ENCODE measurements at places on chromosomes 2 and 18.

DNA sequence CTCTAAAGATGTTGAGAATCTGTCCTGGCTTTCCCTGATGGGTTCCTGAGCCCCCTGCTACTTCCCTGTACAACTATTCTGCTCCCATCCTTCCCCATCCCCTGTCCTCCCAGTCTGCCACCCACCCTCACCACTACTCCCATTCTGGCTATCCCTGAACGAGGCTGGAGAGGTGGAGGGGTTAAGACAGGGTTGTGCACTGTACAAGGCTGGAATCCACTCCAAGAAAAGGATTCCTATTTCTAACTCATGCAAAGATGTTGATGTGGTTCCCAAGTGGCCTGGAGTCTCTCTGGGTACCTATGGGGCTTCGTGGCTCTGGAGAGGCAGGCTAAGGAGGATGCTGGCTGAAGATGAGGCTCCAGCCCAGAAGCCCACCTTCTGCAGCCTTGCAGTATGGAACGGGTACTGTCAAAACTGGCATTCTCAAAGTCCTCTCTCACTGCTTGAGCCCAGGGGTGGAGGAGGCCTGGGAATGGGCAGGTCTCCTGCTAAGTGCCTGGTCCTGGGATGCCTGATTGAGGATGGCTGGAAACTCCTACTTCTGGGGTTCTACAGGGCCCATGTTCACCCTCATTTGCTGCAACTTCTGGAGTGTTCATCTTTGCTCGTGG, 1.3 kb upstream of the FEV start:
- no peak for DNase-seq

DNA sequence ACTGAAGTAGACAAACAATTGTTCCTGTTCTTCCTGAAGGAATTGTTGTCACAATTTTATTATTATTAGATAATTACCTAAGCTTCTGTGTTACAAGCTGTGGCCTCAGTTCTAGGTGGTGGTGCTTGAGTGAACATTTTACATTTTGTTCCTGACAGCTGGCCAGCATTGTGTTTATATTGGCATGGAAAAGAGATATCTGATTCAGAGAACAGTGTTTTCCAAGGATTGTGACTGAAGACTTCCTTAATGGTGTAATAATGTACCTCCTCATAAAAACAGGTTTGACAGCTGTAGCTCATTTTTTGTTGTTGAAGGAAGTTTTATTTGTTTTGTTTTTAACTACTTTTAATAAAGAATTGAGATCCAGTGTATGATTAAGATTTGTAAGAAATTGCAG, 95.2 kb downstream of the EPB41L5 start:
- DNase-seq = no peak

DNA sequence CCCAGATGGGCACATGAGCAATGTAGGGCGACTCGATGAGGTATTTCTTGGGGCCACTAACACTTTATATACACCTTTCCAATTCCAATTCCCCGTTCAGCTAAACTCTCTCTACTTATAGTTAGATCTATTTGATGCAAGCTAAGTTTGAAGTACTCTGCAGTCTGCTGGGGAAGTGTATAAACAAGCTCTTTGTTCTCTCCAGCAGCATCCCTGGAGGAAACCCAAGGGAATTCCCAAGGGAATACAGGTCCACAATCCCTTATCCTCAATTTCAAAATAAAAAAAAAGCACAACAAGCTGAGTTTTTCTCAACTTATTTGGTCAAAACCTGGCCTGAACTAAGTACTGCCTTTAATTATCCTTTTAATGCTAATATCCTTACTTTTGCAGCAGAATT, 433.3 kb downstream of the NBAS start:
- DNase-seq = no peak

- no peak for DNase-seq
These were observed 298.1 kb upstream of the REV1 start for GRCh38 chr2:99787769-99788382.

DNA sequence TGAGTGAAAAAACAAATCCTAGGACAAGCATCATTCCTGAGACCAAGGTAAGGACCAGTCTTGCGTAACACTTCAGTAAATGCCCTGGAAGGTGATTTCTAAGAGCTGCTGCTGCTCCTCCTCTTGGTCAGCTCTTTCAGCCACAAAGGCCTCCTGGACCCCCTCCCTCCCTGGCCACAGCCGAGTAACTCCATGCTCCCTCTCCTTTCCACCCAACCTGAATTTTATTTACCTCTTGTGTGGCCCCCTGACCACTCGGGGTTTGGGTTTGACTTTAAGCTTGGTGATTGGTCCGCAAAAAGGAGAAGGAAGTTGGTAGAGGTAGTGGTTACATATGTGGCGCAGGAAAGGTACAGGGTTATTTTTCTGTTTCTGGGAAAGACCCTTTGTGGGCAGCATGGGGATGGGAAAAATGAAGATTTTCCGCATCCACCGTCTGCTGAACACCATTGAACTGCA, 9.2 kb downstream of the HTRA2 start:
- DNase-seq = no peak

GRCh38 chr2:190677255-190677654, 28.4 kb downstream of the NAB1 start:
- DNase-seq = no peak

DNA sequence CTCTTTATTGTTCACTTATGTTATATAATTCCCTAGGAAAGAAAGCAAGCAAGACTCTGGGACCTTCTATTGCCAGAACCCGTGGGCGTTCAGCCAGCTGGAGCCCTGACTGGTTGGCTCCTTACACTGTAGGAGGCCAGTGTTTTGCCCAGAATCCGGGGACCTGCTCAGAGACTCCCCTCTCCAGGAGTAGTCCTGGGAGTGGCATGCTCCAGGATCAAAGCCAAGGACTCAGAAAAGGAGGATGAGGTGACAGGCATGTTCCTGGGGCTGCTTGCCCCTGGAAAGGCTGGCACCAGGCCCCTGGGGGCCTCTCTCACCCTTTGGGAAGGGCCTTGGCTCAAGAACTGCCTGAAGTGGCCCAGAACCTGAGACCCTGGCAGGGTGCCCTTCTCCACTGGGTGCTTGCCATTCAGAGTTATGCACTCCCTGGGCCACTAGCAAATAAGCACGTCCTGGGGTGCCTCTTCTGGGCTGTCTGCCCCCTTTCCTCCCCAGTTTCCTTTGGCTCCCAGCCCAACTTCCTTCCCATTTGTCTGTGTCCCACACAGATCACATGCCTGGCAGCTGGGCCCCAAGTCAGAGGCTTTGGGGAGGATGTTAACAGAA, 19.6 kb upstream of the KIF3C start:
- no peak for DNase-seq

- no peak for DNase-seq
These were observed 159.3 kb upstream of the STK17B start for GRCh38 chr2:196330645-196331044.

- DNase-seq = no peak
These were observed 55.7 kb downstream of the GLI2 start for GRCh38 chr2:120791243-120791961.

DNA sequence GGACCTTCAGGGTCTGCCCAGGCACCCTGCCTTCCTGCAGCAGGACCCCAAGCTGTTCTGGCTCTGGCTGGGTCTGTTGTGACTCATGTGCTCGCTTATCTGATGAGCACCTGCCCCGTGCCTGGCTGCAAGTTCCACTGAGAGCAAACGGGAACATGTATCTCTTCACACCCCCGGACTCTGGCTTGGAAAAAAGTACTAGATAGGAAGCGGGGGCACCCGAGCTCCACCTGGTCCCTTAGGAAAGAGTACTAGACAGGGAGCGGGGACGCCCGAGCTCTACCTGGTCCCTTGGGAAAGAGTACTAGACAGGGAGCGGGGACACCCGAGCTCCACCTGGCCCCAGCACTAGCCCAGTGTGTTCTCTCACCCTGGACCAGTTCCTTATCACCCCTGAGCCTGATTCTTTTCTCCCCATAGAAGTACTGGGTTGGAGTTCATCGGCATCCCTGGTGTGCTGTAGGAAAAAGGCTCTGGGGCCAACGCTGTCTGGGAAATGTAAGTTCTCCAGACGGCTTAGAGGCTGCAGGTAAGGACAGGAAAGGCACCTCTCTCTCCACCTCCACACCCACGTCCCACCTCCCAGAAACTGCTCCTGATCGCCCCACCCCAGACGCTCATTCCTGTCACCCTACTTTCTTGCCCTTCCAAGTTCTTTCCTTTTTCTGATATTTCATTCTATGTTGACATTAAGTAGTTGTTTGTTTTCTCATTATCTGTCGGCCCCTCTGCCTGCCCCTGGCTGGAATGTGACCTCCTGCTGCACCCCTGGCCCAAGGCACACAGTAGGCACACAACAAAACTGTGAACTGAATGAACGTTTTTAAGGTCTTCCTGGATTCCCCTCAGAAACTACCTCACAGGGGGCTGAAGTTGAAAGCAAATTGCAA, 40.2 kb downstream of the HDAC4 start:
- DNase-seq = no peak

- DNase-seq = no peak
These were observed 1978.5 kb upstream of the LRRTM1 start for GRCh38 chr2:82283075-82283474.

DNA sequence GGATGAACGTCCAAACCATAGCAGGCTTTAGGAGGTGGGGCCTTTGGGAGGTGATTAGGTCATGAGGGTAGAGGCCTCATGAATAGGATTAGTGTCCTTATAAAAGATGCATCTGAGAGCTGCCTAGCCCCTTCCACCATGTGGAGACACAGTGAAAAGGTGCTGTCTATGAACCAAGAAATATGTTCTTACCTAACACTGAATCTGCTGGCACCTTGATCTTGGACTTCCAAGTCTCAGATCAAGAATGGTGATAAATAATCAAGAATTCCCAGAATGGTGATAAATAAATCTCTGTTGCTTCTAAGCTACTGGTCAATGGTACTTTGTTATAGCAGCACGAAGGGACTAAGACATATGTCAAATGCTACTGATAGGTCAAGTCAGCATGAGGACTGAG, 15.1 kb upstream of the DYTN start:
- DNase-seq = no peak

- no peak for DNase-seq
These were observed 456.6 kb upstream of the UBE2E3 start for GRCh38 chr2:180523621-180524340.

- no peak for DNase-seq
These were observed 48.4 kb downstream of the MTERF4 start for GRCh38 chr2:241053576-241054251.

- DNase-seq = no peak
These were observed 162.8 kb downstream of the OSR1 start for GRCh38 chr2:19195661-19196060.

DNA sequence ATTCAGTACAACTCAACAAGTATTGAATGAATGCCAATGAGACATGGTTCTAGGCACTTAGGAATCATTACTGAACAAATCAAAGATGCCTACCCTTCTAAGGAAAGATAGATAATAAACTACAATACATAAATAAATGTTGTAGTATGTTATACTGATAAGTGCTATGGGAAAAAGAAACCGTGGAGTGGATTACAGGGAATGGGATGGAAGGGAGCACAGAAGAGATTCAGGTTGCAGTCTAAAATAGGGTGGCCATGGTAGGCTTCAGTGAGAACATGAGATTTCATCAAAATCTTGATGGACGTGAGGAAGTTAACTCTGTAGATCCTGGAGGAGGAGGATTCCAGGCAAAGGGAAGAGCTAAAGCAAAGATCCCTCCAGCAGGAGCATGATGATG, 17.9 kb upstream of the CREB1 start:
- no peak for DNase-seq

- peak; percentile 25 for DNase-seq
These were observed 266.8 kb upstream of the CXCR4 start for GRCh38 chr2:136384531-136385303.

DNA sequence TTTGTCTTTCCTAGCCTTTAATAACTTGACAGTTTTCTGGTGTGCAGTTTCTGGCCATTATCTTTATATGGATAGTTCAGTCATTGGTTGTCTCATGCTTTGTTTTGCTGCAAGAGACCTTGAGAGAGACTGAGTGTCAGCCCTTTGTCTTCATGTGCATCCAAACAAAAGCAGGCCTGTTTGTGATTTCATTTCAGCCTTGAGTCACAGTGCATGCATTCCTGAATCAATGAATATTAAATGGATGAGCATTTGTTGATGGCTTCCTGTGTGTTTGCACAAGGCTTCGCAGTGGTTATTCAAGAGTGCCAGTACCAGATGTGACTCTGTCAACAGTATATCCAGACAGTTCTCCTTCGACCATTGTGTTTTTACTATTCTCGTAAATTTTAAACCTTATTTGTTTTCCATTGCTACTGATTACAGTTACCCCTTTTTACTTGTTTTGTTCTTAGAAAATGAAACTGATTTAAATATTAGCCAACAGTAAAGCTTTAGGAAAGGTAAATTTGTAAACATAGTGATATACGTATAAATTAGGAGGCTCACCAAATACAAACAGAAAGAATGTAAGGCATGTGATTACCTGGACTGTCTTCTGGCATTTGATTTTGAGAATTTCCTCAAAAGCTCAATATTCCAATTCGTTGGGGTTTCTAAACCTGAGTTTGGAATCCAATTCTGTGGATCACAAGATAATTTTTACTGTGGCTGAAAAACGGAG, 319.8 kb downstream of the CTNNA2 start:
- no peak for DNase-seq

DNA sequence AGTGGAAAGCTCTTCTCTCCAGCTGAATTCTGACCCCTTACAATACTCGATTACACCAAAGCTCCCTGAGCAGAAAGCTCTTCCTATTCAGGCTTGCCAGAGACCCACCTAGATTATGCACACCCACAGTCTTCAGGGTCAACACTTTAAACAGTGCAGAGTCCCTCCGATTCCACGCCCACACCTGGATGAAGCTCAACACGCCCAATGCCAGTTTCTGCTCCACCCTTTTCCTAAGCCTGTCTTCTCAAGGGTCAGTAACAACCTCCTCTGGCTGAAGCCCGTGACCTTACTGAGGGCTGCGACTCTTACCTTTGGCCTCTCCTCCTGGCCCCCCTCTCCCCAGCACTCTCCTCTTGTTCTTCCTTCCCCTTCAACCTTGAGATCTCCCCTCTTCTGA, 492.0 kb upstream of the SALL3 start:
- DNase-seq = no peak

DNA sequence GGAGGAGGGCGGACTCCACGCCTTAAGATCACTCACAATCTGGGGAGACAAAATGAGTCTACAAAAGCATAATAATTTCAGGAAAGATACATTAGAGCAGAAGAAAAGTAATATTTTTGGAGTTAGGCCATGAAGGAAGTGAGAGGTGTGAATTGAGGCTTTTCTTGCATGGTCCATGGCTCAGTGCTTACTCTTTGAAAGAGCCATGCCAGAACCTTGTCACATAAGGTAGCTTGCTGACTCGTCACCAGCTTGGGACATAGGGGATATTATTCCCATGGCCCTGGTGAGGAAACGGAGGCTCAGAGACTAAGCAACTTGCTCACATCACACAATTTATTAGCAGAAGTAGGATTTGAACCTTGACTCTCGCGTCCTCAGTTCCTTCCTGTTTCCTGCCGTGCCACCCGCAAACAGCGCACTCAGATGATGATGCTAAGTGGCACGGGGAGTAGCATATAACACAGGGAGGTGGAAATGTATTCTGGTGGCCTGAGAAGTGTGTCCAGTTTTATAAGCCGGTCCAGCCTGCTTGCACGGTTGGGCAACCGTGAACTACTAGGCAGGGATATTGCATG, 312.2 kb upstream of the EPAS1 start:
- DNase-seq = no peak
